ENCODE measurements at places on chromosomes 4 and X. TPM values are rescaled to one million over a fixed set of nuclear protein-coding genes. Genes with fewer than 3 reads are reported as not detected.

GRCh38 chr4:10084651-10085358 is 31.8 kb downstream of the WDR1 start:
- DNase-seq: no peak

GRCh38 chr4:147543034-147543433 is 62.1 kb downstream of the EDNRA start:
- DNase-seq: no peak

DNA sequence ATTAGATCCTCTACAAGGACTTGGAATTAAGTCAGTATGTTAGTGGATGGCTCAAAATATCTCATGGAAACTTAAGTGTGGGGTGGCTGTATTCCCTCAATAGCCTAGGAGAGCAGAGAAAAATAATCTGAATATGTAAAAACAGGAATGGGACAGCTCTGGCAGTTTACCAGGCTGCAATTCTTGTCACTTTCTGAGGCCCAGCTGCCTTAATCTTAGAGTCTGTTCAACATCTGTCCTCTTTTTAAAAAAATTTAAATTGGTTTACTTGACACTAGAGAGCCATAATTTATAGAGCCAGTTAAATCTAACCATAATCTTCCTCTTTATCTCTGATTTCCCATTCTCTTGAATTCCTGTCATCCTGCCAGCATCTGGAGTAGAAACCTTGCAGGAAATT is 109.2 kb upstream of the CXCL13 start:
- DNase-seq: no peak

DNA sequence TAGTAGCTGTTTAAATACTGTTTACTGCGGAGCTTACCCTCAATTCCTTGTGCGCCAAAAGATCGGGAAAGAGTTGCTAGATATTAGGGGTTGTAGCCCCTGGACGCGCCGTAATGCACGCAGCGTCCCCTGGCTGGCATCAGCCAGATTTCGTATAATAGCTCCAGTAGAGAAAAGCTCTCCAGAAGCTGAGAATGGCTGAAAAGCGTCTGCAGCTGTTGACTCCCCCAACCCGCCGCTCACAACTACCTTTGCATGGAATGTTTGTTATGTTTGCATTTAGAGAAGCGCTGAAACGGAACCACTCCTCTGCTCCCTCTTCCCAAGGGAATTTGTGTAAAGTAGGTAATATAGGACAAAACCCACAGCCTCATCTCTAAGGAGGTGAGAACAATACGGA is 3.7 kb downstream of the DOCK11 start:
- DNase-seq: no peak

GRCh38 chrX:70553516-70553915 is 108.9 kb downstream of the DLG3 start:
- DNase-seq: no peak

DNA sequence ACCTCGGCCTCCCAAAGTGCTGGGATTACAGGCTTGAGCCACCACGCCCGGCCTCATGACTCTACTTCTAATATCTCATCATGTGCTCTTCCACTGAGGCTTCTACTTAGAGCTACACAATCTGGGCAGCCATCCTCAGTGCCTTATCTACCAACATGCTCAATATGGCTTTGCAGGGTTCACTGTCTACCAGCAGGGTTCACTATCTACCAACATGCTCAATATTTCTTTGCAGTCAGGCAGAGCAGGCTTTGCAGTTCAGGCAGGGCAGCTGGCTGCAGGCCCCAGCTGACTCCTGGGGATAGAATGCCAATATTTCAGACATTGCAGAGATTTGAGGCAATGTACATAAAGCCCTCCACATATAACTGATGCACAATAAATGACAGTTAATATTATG is 47.5 kb downstream of the PKD2 start:
- no peak for DNase-seq

GRCh38 chr4:21652508-21653231 is 295.9 kb downstream of the KCNIP4 start:
- no peak for DNase-seq

DNA sequence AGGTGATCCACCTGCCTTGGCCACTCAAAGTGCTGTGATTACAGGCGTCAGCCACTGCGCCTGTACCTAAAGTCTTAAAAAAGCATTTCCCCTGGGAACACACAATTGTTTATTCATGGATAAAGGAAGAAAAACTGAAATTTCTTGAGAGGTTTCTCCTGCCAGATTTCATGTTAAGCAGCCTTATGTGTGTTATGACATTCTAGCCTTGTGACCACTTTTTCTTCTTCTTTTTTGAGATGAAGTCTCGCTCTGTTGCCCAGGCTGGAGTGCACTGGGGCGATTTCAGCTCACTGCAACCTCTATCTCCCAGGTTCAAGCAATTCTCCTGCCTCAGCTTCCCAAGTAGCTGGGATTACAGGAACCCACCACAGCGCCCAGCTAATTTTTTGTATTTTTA is 57.8 kb upstream of the PLAC8 start:
- DNase-seq: no peak

DNA sequence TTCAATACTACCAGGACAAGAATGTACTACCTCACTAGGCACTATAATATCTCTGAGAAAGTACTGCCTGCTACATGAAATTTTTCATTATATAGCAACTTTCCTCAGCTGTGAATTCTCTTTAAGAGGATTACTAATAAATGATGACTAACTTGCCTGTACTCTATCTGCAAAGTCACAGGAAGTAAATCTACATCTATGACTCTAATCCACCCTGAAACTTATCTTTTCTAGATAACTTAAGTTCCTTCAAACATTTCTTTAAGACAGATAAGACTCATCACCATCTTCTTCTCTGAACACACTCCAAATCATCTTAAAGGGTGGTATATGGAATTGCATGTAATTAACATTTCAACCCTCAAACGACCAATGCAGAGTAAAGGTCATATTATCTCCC is 28.8 kb downstream of the RPS6KA3 start:
- DNase-seq: no peak

- DNase-seq: no peak
Observed at GRCh38 chr4:134567461-134567860, 365.9 kb upstream of the PABPC4L start.

DNA sequence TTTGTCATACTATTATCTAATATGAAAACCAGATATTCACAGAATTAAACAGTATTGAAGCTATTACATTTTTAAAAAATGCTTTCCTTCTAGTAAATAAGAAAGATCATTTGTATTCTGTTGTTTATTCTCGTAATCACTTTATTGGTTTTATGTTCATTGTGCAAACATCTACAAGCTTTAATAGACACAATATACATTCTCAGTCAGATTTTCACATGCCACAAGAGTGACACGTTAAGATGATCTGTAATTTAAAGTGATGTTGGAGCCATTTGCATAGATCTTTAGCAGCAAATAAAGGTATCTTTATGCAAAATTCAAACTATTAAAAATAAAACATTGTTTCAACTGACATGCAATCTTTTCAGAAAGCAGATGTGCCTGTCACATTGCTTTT is 469.9 kb downstream of the PCDH11X start:
- no peak for DNase-seq

DNA sequence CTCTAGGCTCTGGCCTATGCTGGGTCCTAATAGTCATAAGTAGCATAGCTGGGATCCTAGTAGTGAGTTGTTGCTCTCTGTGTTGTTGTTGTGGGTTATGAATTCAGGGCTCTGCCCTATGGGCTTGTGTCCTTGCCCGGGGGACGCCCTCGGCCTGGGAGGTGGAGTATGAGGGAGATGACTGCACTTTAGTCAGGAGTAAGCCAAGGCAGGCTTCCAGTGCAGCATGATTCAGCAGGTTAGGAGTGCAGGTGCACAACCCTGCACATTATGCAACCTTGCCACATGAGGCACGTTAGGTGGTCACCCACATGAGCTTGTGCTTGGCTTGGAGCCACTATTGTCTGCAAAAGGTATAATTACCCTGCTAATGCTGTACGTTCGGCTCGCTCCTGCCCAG is 58.4 kb upstream of the CCDC149 start:
- no peak for DNase-seq

DNA sequence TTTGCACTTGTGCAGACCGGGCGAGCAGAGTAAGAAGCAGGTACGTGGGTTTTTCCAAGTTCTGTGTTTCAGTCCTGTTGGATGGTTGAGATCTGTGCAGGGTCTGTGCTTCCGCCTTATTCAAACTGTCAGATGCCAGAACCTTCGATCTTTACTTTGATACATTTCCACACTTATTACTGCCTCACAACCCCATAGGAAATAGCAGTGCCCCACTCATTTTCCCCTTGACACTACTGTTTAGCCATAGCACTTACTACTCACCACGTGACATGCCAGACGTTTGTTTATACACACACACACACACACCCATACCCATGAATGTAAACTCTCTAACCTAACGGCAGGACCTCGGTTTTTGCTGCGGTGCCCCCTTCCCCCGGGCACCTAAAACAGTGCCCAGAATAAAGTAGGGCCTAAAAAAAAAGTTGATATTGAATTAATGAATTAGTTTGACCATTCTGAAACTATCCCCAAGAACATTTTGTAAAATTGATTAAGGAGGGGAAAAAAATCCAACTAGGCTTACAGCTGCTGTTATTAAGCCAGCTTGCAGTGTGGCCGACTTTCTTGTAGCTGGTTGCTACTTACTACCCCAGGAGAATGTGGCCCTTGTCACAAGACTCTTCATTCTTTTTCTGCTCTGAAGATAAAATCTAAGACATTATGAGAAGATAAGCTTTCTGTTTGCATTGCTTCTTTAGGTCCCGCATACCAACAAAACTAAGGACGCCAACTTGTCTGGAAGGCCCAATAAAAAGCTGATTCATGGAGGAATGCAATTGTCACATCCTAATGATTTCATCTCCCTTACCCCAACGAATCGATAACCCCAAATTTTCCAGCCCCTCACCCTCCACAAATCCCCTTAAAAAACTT is 704 bp upstream of the SEPSECS start:
- DNase-seq: no peak

GRCh38 chr4:152727784-152728183 is 48.0 kb upstream of the TMEM154 start:
- DNase-seq: no peak

- DNase-seq: no peak
Observed at GRCh38 chrX:21734175-21734574, 23.7 kb downstream of the SMPX start.

- no peak for DNase-seq
Observed at GRCh38 chrX:96722781-96723180, 38.1 kb downstream of the DIAPH2 start.

GRCh38 chr4:143302536-143302935 is 34.1 kb upstream of the GAB1 start:
- DNase-seq: no peak

DNA sequence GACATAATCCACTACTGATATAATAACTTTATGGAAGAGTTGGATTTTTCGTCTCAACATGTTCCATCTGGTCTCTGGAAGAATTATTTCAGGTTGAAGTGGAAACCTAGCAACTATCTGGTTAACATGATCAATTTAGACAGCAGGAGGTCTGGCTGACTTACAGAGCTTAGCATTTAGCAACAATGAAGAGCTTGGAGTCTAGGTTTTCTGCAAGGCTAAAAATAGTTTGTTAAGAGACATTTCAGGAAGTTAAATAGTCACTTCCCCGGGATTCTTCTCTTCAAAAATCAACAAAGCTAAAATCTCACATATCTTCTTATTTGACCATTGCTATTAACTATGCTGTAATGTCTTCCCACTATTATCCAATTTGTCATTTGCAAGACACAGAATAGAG is 418.6 kb upstream of the DIPK2B start:
- DNase-seq: no peak

- no peak for DNase-seq
Observed at GRCh38 chr4:5463936-5464650, 244.3 kb downstream of the EVC2 start.

The ZNF185 gene
- total RNA-seq: 99.1 TPM

The ITM2A gene
- 5.9 TPM for total RNA-seq

The MID1 gene
- 22.4 TPM for total RNA-seq

The PPEF1 gene
- 1.6 TPM for total RNA-seq

The MND1 gene
- 15.2 TPM for total RNA-seq

The AMBN gene
- total RNA-seq: 0.36 TPM

The KIAA0232 gene
- total RNA-seq: 33.9 TPM

The GAGE12H gene
- total RNA-seq: not detected

The PAK3 gene
- total RNA-seq: 10.8 TPM

The MBNL3 gene
- total RNA-seq: 13.5 TPM

The FREM3 gene
- total RNA-seq: 1.1 TPM

The RTL5 gene
- 16.1 TPM for total RNA-seq

Data from type B pancreatic cell (in vitro differentiated cells).